ENCODE measurements at places on chromosomes 2 and 18.

- no peak for DNase-seq
These were observed 105.6 kb upstream of the KLHL14 start for GRCh38 chr18:32878436-32878835.

DNA sequence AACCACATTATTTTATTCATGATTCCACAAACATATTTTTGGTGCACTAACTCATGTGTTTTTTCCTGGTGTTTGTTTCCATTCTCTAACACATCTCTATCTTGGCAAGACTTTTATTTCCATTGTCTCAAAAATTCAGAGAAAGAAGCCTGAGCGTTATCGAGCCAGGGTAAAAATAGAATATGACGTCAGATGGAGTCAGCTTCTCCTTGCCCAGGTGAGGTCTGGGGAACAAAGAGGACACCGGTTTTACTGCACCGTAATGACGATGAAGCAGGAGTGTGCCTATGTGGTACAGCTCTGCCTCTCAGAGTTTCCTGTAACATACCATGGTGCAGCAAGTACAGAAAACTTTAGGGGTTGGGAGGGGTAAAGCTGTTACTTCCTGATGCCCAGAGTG lies 661.6 kb downstream of the PLCL1 start:
- no peak for DNase-seq

GRCh38 chr2:241204010-241204384 lies 15.5 kb downstream of the ANO7 start:
- no peak for DNase-seq

DNA sequence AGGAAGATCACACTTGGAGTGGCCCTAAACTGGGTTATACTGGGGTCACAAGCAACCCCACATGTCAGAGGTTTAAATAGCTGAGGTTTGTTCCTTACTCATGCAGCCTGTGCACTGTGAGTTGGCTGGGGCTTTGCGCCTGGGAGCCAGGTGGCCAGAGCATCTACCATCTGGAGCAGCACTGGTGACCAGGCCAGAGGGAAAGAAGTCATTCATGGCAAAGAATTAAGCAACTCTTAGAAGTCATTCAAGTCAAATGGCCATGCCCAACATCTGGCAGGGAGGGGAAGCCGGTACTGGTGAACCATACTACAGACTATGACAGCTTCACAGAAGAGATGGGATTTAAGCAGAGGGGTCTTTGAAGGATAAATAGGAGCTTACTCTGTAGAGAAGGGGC lies 90.7 kb downstream of the POLR1A start:
- no peak for DNase-seq

- no peak for DNase-seq
These were observed 90.8 kb upstream of the HS6ST1 start for GRCh38 chr2:128409326-128410034.

DNA sequence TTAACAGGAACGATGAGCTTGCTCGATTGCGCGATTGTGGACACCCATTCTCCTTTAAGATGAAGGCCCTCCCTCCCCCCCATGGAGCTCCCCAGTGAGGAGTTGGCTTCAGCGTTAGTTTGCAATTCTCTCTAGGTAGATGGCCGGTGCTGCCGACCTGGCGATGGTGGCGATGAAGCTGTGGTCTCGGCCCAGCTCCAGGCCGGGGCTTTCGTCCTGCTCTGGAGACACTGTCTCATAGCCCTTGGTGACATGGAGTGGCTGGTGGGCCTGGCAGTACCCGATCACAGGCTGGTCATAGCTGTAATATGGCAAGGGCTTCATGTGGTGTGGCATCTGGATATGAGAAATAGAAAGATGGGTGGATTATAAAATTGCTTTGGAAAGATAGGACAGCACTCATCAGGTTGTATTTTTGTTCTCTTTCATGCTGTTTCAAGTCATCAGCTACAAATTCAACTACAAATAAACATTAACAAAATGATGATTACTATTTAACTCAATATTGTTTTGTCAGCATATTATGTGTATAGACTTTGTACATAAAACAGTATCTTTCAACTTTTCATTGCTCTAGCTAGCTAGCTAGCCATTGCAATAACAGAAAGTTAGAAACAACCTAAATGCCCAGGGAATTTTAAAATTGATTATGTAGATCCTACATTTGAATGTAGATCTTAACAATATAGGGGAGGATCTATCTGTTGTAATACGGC lies 773.4 kb downstream of the LRRTM4 start:
- no peak for DNase-seq

GRCh38 chr2:30716123-30716900 lies 90.9 kb downstream of the CAPN13 start:
- DNase-seq: no peak

GRCh38 chr2:142842369-142842768 lies 35.1 kb upstream of the KYNU start:
- no peak for DNase-seq

DNA sequence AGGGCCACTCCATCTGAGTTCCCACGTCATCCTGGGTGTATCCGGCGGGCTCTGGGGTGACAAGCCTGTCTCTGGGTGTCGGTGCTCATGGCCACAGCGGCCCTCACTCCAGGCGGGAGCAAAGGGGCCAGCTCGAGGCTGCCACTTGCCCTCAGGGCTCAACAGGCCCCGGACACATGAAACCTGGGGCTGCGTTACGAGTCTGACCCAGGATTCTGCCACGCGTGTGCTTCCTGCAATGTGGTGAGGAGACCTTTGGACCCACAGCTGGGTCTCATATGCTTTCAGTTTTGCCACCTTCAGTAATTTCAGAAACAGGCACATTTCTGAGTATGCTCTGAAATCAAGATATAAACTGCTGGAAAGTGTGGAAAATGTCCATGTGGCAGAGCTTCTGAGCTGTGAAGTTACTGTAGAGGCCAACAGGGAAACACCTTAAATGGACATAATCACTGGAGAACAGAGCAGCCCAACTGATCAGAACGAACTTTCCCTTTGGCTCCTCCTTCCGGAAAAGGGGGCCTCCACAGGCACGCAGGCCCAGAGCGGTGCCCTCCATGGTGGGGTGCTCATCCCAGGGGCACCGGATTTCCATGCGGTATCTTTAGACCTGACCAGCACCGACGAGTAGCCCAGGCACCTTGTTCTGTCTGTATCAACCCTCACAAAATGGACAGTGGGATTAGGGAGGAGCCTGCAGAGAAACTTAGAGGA lies 14.1 kb downstream of the PER2 start:
- no peak for DNase-seq

- DNase-seq: no peak
These were observed 25.4 kb downstream of the POLE4 start for GRCh38 chr2:74983631-74984392.

DNA sequence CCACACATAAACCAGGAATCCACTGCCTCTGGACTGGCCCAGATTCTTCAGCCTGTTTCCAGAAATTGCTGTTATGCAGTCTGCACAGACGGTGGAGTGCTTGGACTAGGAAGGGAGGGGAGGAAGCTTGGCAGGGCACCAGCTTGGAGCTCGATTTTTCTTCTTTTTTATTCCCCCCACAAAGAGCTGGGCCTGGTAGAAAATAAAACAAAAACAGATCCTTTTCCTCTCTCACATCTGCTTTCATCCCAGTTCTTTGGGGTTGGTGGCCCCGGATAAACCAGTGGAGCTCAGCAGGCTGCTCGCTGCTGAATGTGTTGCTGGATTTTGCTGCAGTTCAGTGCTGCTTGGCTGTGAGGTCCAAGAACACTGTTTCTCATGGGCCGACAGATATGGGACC lies 16.0 kb downstream of the LRRTM1 start:
- no peak for DNase-seq

DNA sequence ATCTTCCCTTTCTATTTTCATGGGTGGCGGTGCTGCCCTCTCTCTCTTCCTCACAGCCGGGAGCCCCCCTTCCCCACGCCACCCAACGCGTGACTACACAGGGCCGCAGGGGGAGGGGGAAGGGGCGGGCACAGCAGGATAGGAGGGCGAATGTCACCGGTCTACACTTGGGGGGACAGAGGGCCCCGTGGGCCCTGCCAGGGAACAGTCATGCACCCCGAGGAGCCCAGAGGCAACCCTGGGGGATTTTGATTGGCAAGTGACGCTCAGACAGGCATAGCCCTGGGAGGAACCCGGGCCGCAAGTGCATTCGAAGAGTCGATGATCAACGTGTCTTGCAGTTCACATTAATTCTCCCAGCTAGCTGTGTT lies 91.1 kb upstream of the ANKRD30BL start:
- no peak for DNase-seq

- no peak for DNase-seq
These were observed 95.2 kb downstream of the TFCP2L1 start for GRCh38 chr2:121189661-121190381.

- no peak for DNase-seq
These were observed 19.3 kb upstream of the TNFAIP6 start for GRCh38 chr2:151338115-151338514.

- DNase-seq: no peak
These were observed 9.9 kb upstream of the MAP3K2 start for GRCh38 chr2:127397568-127398238.

DNA sequence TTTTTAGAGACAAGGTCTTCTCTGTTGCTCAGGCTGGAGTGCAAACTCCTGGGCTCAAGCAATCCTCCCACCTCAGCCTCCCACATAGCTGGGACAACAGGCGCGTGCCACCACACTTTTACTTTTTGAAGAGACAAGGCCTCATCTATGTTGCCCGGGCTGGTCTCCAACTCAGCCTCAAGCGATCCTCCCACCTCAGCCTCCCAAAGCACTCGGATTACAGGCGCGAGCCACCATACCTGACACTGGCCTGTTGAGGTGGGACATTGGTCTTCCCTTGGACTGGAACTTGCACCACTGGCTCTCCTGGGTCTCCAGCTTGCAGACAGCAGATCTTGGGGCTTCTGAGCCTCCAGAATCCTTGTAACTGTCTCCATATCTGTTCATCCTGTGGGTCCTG lies 75.6 kb downstream of the NDUFA10 start:
- DNase-seq: no peak

DNA sequence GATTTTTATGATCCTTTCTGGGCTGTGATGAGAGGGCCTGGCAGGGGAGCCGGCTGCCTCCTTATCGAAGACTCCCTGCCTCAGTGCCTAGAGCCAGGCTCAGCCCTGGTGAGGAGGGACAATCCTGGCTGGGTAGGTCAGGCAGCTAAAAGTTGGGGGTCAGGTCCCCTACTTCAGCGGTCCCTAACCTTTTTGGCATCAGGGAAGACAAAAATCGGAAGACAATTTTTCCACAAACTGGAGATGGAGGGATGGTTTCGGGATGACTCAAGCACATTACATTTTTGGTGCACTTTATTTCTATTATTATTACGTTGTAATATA lies 53.1 kb downstream of the HS1BP3 start:
- no peak for DNase-seq

- DNase-seq: no peak
These were observed 202.9 kb upstream of the NT5C1B start for GRCh38 chr2:18792226-18792629.
